ENCODE measurements at places on chromosomes 1 and 21.

DNA sequence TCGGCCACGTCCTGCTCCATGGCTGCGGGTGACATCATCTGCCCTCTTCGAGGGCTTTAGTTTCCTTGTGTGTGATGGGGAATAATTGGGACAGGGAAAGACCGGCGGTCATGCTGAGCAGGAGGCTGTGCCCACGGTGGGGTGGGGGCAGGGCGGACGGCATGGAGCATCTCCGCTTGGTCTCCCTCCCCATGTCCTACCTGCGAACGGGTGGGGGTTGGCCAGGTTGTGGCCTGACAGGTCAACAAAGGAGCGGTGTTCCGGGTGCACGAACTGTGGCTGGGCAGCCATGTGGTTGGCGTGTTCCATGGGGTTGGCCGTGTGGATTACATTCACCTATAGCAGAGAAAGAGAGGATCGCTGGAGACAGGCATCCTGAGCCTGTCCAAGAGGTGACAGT, 80.0 kb downstream of the PIK3CD start:
- no peak for DNase-seq

GRCh38 chr1:212622467-212622866, 13.9 kb downstream of the ATF3 start:
- no peak for DNase-seq

- DNase-seq, result no peak
These were observed 63.2 kb downstream of the SYDE2 start for GRCh38 chr1:85137660-85138059.

- DNase-seq, result no peak
These were observed 32.5 kb downstream of the PODN start for GRCh38 chr1:53094533-53094919.

DNA sequence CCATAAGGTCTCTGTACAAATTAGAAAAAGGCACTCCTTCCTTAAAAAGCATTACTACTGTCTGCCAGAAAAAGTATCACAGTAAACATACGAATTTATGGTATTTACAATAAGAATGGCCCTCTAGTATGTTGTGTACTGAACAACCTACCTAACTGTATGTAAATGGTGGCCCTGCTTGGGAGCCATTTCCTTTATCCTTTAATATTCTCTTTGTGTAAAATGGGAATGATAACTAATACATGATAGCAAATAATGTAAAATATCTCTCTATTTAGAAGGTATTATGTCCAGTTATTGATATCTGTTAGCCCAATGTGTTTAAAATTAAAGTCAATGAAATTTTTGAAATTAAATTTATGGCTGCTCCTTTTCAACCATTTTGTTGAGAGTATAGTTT, 5.2 kb downstream of the DR1 start:
- DNase-seq, result no peak

GRCh38 chr1:54934869-54935268, 45.6 kb upstream of the TMEM61 start:
- DNase-seq, result no peak

DNA sequence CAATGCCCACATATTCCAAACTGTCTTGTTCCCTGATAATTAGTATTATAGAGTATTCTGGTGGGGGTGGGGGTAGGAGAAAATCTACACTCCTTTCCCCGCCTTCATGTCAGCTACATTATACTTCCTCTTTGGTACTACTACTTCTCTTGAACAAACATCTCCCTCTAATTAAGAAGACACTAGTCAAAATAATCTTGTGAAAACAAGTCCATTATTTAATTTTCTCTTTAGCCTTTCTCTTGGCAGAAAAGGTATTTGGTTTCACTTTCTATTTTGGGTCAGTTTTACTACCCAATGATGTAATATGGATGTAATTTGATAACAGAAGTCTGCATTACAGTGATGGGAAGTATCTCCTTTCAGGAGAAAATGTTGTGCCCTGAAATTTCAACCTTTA, 22.5 kb downstream of the NTMT2 start:
- no peak for DNase-seq

DNA sequence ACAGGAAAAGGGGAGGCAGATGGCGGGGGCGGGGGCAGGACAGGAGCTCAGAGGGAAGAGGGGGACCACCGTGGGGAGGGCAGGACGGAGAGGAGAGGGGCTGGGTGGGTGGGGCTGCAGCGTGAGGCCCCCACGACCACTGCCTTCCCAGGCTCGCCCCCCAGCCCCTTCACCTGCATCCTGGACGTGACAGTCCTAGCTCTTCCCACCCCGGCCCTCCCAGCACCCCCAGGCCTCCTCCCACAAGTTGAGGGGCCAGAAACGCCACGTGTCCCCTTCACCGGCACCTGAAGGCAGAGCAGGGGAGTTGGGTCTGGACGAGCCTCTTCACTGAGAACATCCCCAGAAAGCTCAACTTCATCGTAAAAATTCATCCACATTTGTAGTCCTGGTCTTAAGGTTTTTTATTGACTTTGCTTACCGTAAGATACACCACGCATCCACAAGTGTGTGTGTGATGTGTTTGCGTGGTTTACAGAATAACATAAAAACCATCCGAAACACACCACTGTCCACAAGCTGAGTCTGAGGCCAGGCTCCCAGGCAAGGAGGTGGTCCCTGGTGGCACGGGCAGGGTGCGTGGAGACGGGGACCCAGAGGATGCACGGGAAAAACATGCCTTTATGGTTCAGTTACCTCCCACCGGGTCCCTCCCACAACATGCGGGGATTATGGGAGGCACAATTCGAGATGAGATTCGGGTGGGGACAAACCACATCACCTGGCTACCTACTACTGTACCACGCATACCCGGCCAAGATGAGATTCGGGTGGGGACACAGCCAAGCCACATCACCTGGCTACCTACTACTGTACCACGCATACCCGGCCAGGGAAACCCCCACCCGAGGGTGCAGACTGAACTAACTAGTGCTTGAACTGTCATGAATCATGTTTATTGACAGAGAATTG, 13.9 kb upstream of the COL18A1 start:
- DNase-seq, result no peak

- peak; percentile 68 for DNase-seq
These were observed 105.9 kb upstream of the C21orf91 start for GRCh38 chr21:17925000-17925610.

Data from CD4-positive, alpha-beta T cell treated with Interleukin-2 at 100 ng/mL for 4 hours (primary cell).